ENCODE measurements at places on chromosomes 7 and 10.

GRCh38 chr10:52486840-52487611, 172.9 kb downstream of the DKK1 start:
- no peaks in the 10 kb centered on the region for H3K27me3 ChIP-seq
- no peak for DNase-seq
- H3K4me3 ChIP-seq, result no peak overlapping the region
- H3K4me1 ChIP-seq, result no peaks in the 10 kb centered on the region
- H3K36me3 ChIP-seq, result no peaks in the 10 kb centered on the region

GRCh38 chr10:127937069-127937468, 30.2 kb downstream of the PTPRE start:
- H3K4me1 ChIP-seq, result no peaks in the 10 kb centered on the region
- DNase-seq, result no peak
- H3K27ac ChIP-seq, result no peak overlapping the region
- no peaks in the 10 kb centered on the region for H3K36me3 ChIP-seq
- H3K27me3 ChIP-seq, result no peaks in the 10 kb centered on the region

DNA sequence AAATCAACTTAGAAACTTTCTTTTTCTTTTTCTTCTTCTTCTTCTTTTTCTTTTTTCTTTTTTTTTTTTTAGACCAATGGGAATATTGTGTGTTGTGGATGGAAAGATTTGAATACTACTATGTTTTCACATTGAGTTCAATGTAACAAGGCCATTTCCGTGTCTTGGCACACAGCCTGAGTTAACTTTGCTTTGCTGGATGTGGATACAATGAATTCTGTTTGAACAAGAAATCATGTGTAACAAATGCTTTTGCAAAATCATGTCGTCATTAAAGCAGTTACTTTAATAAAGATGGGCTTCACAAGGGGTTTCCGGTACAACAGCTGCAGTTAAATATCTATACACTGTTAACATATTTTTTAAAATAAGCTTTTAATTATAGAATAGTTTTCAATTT, 13.5 kb upstream of the ENTPD1 start:
- DNase-seq, result no peak
- H3K27ac ChIP-seq, result peak overlapping the region; percentile 74
- no peak overlapping the region for H3K4me3 ChIP-seq
- no peaks in the 10 kb centered on the region for H3K36me3 ChIP-seq

DNA sequence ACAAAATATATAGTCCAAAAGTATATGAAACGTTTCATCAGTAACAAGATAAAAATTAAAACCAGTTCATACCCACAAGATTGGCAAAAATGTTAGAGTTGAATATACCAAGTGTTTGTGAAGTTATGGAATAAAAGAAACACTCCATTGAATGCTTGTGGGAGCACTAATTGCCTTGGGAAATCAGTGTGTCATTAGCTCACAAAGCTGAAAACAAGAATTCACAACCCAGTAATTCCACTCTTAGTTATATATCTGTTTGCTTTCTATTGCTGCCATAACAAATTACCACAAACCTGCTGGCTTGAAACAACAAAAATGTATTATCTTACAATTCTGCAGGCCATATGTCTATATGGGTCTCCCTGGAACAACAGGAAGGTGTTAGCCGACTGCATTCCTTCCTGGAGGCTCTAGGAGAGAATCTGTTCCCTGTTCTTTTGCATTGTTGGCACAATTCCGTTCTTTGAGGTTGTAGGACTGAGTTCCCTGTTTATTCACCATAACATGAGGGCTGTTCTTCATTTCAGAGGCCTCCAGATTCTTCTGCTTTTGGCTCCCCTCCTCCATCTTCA, 45.7 kb downstream of the SEM1 start:
- H3K4me3 ChIP-seq, result no peak overlapping the region
- no peak for DNase-seq
- no peaks in the 10 kb centered on the region for H3K36me3 ChIP-seq

GRCh38 chr10:131044379-131045111, 267.0 kb downstream of the TCERG1L start:
- H3K27ac ChIP-seq, result no peak overlapping the region
- H3K27me3 ChIP-seq, result no peaks in the 10 kb centered on the region
- H3K4me1 ChIP-seq, result no peaks in the 10 kb centered on the region
- no peaks in the 10 kb centered on the region for H3K36me3 ChIP-seq
- no peak for DNase-seq
- H3K4me3 ChIP-seq, result no peak overlapping the region

DNA sequence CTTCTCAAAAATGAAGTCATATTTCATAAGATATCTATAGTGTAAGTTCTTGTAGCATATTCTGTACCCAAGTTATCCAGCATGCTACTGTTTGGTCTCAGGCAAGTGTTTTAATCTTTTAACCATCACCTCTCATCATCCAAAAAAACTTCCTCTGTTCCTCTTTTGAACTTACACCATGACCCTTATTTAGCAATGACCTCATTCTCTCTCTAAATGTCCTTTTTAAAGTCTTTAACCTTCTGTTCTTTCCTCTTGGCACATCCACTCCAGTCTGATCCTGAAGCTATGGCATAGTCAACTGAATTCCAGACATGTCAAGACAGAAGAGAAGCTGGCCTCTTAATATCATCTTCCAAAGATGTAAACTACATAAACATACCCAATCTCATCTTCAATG, 26.2 kb downstream of the PPP3CB start:
- H3K36me3 ChIP-seq, result peaks cover 98% of the 10 kb centered on the region
- H3K4me1 ChIP-seq, result no peaks in the 10 kb centered on the region
- no peak for DNase-seq
- no peak overlapping the region for H3K27ac ChIP-seq

DNA sequence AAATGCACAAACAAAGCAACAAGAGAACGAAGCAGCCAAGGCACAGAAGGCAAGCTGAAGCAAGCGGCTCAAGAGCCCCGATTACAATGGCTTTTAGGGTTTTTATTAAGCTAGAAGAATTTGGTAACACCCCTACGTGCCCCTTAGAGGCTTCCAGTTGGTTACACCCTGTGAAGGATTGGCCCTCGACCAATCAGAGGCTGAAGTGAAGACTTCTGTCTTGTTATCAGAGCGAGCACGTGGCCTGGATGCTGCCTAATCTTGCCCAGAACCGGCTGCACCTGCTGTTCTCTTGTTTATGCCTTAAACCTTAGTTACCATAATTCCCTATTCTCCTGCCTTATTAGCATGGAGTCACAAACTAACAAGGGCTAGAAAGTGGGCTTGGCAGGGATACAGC, 21.4 kb downstream of the KCNK18 start:
- H3K4me3 ChIP-seq, result no peak overlapping the region
- H3K27ac ChIP-seq, result no peak overlapping the region
- no peaks in the 10 kb centered on the region for H3K36me3 ChIP-seq
- peaks cover 15% of the 10 kb centered on the region for H3K4me1 ChIP-seq
- no peak for DNase-seq
- H3K27me3 ChIP-seq, result no peaks in the 10 kb centered on the region

DNA sequence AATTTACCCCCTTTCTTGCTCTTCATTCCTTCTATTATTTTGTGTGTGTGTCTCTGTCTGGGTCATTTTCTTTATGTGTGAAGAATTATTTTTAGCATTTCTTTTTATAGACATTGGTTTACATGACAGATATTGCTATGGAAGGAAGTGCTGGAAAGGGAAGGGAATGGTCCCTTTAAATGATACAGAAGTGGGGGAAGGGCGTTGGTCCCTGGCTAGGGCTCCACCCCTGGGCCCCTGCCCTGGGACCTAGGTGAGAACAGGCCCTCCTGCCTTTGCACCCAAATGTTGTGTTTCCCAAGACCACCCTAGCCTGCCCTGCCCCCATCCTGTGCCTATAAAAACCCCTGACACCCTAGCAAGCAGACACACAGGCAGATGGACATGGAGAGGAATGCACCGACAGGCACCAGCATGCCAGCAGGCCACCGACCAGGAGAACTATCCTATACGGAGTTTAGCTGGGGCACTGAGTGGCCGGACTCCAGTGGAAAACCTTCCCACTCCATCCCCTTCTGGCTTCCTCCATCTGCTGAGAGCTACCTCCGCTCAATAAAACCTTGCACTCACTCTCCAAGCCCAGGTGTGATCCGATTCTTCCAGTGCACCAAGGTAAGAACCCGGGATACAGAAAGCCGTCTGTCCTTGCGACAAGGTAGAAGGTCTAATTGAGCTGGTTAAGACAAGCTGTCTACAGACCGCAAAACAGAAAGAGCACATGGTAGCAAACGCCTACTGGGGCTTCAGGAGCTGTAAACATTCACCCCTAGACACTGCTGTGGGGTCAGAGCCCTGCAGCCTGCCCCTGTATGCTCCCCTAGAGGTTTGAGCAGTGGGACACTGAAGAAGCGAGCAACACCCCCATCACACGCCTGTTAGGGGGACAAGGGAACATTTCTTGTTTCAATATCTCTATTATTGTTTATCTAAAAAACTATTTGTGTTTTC, 515.7 kb downstream of the SORCS1 start:
- H3K27me3 ChIP-seq, result no peaks in the 10 kb centered on the region
- no peak overlapping the region for H3K27ac ChIP-seq

DNA sequence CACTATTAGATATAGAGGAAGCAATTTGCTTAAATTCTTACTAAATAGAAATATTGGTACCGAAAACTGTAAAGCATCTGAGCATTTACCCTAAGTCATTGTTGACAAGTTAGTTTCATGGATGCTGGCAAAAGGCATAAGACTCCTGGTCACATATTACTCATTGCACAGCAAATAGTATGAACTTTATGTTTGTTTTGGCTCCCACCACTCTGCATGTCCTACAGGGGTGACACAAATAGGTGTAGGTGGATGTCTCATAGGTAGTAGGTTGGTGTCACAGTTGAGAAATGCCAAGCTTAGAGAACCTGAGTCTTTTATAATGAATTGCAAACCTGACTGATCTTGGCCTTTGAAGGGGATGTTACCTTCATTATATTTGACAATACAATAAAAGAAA, 199.6 kb upstream of the SEMA3D start:
- H3K36me3 ChIP-seq, result no peaks in the 10 kb centered on the region
- no peak for DNase-seq
- no peak overlapping the region for H3K27ac ChIP-seq

- no peak for DNase-seq
- no peak overlapping the region for H3K4me3 ChIP-seq
- H3K27me3 ChIP-seq, result no peaks in the 10 kb centered on the region
- peaks cover 5% of the 10 kb centered on the region for H3K4me1 ChIP-seq
Measured at GRCh38 chr7:132354527-132354926, 221.7 kb downstream of the PLXNA4 start.

- H3K27ac ChIP-seq, result no peak overlapping the region
- H3K4me3 ChIP-seq, result no peak overlapping the region
- H3K27me3 ChIP-seq, result no peaks in the 10 kb centered on the region
- no peaks in the 10 kb centered on the region for H3K36me3 ChIP-seq
- no peaks in the 10 kb centered on the region for H3K4me1 ChIP-seq
Measured at GRCh38 chr7:97166308-97166707, 48.8 kb downstream of the SDHAF3 start.

- H3K27me3 ChIP-seq, result no peaks in the 10 kb centered on the region
- H3K4me3 ChIP-seq, result peak overlapping the region; percentile 36
- no peaks in the 10 kb centered on the region for H3K36me3 ChIP-seq
- no peak for DNase-seq
Measured at GRCh38 chr7:150516956-150517745, 2.5 kb downstream of the GIMAP7 start.

GRCh38 chr7:26506196-26506595, 214.5 kb downstream of the SNX10 start:
- H3K27ac ChIP-seq, result no peak overlapping the region
- H3K4me3 ChIP-seq, result no peak overlapping the region
- no peaks in the 10 kb centered on the region for H3K27me3 ChIP-seq
- no peaks in the 10 kb centered on the region for H3K36me3 ChIP-seq
- no peaks in the 10 kb centered on the region for H3K4me1 ChIP-seq
- no peak for DNase-seq

DNA sequence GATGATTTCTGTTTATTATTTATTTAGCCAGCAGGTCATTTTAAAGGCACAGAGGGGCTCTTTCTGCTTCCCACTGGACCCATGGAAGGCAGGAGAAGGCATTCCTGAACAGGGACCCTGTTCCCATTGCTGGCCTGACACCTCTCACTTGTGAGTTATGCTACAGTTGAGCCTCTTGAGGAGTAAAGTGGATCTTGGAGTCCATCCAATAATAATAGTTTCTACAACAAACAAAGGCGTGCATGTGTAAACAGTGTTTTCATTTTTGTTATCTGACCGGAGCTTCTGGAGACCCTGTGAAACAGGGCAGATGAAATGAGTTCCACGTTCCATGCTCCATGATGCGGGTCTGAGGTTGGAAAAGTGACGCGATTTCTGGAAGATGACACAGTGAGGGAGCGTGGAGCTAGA, 127.3 kb upstream of the HABP2 start:
- H3K27me3 ChIP-seq, result no peaks in the 10 kb centered on the region
- no peak overlapping the region for H3K27ac ChIP-seq
- no peak for DNase-seq
- no peaks in the 10 kb centered on the region for H3K36me3 ChIP-seq

All from upper lobe of left lung (tissue), 6 donors.